Activated CD4-positive, alpha-beta T cell treated with anti-CD3 and anti-CD28 coated beads for 4 hours (primary cell): ENCODE measurements at places on chromosomes 1 and 21.

- no peak for DNase-seq
Observed at GRCh38 chr1:174815474-174815908, 184.3 kb upstream of the CACYBP start.

DNA sequence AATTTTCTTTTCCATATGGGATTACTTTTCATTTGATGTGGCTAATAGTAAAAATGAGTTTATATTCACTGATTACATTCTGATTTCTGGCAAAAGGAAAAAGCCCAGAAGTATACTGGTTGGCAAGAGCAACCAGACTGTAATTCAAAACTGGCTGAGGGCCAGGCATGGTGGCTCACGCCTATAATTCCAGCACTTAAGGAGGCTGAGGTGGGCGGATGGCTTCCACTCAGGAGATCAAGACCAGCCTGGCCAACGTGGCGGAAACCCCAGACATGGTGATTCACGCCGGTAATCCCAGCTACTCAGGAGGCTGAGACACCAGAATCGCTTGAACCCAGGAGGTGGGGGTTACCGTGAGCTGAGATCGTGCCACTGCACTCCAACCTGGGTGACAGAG lies 14.5 kb downstream of the SYT11 start:
- DNase-seq: no peak

DNA sequence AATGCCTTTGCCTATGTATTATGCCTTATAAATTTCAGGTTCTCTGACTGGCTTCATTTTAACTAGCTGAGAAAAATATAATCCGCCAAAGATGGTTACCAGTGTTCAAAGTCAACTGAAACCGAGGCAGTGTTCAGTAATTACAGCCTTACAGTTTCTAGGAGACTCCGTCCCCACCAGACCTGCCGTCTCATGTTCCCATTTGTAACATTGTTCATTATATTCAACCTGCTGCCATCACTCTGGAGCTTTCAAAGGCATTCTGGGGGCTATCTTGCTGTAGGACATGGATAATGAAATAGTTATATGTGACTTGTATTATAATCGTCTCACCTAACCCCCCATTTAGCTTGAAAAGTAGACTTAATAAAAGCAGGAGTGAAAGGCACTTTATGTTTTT lies 302.5 kb downstream of the RWDD3 start:
- DNase-seq: no peak

- DNase-seq: peak; percentile 35
Observed at GRCh38 chr1:204513117-204513716, 3.0 kb upstream of the MDM4 start.

- DNase-seq: no peak
Observed at GRCh38 chr1:156693848-156694689, 11.3 kb downstream of the CRABP2 start.

- DNase-seq: no peak
Observed at GRCh38 chr1:102776071-102776470, 332.3 kb downstream of the COL11A1 start.

DNA sequence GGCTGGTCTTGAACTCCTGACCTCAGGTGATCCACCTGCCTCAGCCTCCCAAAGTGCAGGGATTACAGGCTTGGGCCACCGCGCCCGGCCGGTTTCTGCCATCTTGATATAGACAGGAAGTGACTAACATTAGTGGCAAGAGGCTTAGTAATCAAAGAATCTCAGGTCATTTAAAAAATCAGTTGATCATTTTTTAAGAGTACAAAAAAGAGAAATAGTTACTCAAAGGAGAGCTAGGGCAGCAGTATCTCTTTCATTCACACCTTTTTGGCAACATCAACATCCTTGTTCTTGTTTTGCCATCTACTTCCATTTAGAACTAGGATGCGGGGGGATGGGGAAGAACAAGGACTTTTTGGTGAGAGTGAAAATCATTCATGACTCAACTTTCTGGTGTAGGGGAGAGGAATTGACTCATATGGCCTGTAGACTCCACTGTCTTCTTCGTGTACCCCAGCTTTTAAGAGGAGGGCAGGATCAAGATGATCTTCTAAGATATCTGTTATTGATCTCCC lies 8.8 kb downstream of the FCRLB start:
- peak; percentile 52 for DNase-seq

- no peak for DNase-seq
Observed at GRCh38 chr1:13462682-13463081, 51.1 kb downstream of the LRRC38 start.

- DNase-seq: no peak
Observed at GRCh38 chr1:202249436-202249835, 55.8 kb downstream of the LGR6 start.

DNA sequence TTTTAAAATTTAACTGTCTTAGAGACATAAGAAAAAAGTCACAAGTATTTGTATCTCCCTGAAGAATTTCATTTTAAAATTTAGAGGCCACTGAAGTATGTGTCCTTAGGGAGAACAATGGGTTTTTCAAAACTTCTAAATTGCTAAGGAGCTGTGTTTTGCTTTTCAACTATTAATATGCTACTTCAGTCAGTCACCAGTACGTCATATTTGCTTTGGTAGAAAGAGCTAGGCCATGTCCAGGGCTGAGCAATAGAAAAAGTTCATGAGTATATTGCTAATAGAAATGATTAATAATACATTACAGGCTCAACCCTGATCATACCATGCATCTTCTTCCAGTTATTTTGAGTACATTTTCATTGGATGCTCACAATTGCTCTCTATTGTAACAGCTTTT lies 1.7 kb upstream of the SGIP1 start:
- no peak for DNase-seq

GRCh38 chr21:42384989-42385388 lies 10.9 kb downstream of the TMPRSS3 start:
- no peak for DNase-seq

DNA sequence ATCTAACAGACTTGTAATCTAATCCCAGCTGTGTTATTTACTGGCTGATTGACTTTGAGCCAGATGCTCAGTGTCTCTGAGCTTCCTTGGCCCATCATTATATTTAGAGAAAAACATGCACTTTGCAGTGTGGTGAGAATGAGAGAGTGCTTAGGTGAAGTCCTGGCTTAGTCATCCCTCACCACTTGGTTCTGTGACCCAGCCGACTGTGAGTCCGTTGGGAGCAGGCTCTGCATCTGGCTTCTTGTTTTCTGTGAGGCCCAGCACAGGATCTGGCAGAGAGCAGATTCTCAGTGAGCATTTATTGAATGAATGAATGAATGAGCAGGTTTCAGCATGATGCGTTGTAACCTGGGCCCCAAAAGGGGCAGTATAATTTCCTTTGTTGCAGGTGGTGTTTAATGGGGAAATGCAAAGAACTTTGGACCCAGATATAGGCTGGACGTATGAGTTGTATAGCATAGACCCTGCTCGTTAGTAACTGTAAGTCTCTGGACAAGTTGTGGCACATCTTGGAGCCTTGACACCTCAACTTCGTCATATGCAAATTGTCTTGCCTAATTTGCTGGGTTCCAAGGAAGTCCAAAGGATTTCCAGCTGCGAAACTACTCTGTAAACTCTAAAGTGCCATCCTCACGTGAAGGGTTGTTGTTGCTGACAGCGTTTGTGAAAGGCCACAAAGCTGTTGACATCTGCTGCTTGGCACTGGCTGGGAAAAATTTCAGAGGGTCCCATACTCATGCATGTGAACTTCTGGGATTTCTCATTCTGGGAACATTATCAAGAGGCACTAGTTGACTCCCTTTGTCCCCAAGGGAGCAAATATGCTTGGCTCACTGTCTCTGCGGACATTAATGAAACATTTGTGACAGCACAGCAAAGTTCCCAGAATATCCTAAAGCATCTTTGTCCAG lies 138.8 kb upstream of the USP24 start:
- DNase-seq: no peak

GRCh38 chr1:43452789-43453441 lies 816 bp downstream of the HYI start:
- no peak for DNase-seq

- DNase-seq: no peak
Observed at GRCh38 chr1:7040969-7041695, 255.9 kb downstream of the CAMTA1 start.

- DNase-seq: no peak
Observed at GRCh38 chr1:101440485-101440884, 203.7 kb downstream of the S1PR1 start.

- DNase-seq: no peak
Observed at GRCh38 chr1:76577525-76578185, 289.6 kb upstream of the ST6GALNAC5 start.

DNA sequence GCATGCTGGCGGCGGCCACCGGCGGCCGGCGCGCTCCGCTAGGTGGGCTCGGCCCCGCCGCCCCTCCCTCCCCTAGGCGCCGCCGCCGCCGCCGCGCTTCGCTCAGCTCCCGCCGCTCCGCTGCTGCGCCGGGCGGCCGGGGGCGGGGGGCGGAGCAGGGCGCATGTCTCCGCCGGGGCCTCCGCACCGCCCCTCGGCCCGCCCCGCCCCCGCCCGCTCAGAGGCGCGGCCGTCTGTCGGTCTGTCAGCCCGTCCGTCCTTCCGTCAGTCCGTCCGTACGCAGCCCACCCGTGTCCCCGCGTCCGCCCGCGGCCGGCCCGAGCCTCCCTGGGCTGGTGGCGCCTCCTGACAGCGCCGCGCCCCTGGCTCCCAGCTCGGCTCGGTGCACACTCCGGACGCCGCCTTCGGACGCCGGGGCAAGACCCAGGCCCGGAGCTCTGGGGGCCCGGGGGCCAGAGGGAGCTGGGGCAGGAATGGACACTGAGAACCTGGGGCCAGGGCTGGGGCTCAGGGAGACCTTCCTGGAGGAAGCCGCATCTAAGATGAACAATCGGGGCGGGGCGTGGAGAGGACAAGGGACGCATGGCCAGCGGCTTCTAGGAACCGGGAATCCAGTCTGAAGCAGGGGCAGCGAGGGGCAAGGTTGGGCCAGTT lies at the start of gene GPR153:
Gene GPR153, minus strand, starts transcription at position 138 of the 654 bp plus-strand sequence. CDS start 6,193 bp downstream, outside the sequence.
- peak; percentile 54 for DNase-seq

DNA sequence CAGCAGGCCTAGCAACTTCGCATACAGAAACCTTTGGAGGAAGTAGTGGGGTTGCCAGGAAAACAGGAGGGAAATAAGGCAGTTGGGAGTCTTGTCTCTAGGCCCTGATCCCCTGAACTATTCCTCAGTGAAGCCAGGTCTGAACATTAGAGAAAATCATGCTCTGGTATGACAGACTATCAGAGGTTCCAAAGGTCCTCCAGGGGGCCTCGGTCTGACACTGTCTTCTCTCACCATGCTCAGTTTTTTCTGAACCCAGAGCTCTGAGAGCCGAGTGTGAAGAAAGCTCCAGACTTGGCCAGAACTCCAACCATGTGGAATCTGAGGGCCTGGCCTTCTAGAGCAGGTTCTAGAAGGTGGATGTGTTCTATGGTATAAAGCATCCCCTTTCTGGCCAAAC lies 4.0 kb downstream of the TOMM40L start:
- no peak for DNase-seq

DNA sequence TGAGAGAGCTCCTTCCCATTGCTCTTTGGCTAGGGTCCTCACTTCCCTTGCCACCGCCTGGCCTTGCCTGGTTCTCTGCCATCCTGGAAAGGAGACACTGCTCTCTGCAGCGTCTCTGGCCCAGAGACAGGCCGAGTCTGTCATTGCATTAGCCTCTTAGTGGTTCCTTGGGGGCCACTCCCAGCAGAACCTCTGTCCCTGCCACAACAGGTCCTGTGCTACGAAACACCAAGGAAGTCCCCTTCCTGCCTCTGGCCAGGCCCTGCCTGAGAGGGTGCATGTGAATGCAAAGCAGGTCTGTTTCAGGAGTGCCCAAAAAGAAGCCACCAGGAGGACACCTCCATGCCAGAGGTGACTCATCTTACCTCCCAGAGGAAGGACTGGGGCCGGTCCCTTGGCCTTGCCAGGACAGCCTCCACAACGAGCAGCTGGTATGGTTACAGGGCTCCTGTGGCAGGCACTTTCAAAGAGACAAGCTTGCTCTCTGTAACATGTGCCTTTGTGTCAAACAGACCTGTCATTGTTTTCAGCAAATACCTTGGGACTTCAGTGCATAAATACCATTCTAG lies 59.6 kb downstream of the VPS26C start:
- DNase-seq: no peak

- no peak for DNase-seq
Observed at GRCh38 chr1:39132505-39133339, 71.8 kb upstream of the MACF1 start.

GRCh38 chr21:38299671-38300070 lies 42.9 kb downstream of the KCNJ15 start:
- no peak for DNase-seq

DNA sequence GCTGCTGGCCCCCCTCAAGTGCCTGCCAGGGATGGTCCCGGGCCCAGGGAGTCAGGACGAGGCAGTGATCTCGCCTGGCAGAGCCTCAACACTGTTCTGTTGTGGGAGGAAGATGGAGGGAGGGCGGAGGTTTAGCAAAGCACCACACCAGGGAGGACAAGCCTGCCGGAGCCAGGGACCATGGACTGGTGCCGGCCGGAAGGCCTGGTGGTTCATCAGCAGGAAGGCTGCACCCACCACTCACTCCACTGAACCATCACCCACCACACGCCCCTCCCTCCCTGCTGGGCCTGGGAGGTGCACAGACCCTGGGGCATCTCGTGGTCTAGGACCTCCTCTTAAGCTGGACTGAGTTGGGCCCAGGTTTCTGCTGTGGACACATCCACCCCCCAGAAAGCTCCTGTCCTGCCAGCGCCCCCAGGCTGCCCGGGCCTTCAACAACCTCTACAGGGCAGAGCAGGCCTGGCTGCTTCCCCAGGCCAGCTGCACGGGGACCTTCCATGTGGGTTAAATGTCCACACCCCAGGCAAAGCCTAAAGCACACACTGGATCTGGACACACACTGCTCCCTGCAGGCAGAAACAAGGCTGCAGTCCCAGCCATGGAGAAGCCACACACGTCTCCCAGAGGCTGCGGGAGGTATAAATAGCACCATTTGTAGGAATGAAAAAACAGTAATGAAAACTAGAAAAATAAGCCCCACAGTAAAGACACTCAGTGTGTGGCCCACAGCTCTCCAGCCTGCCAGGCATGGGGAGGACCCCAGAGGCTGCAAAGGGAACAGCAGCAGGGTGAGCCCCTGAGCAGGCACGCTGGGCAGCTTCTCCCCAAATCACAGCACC lies 10.4 kb upstream of the TMEM240 start:
- DNase-seq: no peak

DNA sequence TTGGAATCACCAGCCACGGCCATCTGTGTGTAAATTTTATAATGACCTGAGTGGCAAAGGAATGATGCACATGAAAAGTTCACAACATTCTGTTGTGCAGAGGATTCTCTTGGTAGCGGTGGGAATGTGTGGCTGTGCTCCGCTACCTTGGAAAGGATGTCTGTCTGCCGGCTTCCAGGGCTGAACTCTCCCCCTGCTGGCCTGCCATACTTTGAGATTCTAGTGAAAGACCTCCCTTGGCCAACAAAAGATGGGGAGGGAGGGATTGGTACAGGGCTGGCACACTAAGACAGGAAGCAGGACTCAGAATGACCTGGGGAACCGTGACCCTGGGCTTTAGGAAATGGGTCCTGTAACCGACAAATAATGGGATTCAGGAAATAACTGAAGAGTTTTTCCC lies 194.5 kb upstream of the PLD5 start:
- no peak for DNase-seq

DNA sequence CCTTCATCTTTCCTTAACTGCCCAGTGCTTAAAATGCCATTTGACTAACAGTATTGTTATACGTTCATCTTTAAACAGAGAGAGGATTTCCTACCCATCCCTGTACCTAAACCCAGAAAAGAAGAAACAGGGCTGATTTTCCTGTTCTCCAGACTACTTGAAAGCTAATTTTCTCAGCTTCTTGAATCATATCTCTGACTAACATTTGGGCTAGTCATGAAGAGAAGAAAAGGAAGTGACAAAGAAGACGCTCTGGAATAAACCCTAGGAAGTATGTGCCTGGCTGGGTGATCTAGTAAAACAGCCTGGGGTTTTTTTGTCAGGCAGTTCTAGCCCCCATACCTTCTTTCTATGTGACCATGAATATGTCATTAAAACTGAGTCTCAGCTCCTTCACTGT lies 44.8 kb upstream of the SGIP1 start:
- no peak for DNase-seq

- no peak for DNase-seq
Observed at GRCh38 chr1:151733126-151733525, 11.8 kb downstream of the RIIAD1 start.
